ENCODE measurements at places on chromosomes 6 and 20.

GRCh38 chr6:36334832-36335459 lies 1.7 kb downstream of the BNIP5 start:
- DNase-seq, result no peak

DNA sequence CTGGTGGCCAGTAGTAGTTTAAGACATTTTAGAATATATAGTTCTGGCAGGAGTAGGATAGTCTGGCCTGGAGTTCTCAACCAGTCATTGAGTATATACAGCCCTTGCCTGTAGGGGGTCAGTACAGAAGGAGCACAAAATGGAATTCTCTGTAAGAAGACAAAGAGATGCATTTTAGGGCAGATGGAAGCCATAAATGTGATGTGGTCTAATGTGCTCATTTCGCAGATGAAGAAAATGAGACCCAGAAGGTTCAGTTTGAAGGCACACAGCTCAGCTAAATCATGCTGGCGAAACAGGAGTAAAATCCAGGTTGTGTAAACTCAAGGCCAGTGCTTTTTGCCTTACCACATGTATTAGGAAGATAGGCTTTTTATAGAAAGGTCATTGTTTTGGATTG lies 29.6 kb downstream of the QKI start:
- no peak for DNase-seq

DNA sequence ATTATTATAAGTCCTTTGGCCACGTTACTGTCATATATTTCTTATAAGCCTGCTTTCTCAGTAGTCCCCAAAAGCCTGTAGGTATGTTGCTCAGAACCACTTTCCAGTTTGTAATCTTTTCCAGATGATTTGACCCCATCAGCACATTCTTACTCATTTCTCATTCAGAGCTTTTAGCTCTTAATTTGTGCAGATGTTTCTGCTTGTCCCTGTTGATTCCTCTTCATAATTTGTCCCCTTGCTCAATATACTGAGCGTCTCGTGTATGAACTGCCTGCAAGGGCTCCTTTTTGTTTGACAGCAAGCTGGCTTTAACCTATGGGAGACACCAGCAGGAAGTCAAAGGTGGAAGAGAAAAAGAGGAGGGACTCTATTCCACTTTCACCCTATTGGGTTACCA lies 733.8 kb upstream of the GJE1 start:
- no peak for DNase-seq

DNA sequence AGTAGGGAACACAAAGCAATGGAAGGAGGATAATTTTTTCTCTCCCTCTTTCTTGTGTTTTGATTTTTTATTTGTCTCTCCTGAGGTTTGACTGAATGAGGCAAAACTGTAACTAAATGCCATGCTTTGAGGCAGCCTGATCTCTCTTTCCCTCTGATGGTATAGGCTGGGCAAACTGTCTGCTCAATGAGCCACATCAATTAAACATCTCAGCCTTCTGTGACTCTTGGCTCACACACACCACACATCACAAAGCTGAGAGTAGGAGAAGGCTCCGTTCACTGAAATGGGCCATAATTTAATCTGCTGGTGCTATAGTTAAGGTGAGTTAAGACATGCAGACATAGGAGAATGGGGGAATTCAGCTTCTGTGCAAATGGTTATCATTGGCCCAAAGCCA lies 28.1 kb upstream of the SCGN start:
- DNase-seq, result no peak

GRCh38 chr6:146949425-146949824 lies 254.8 kb upstream of the STXBP5 start:
- DNase-seq, result no peak

DNA sequence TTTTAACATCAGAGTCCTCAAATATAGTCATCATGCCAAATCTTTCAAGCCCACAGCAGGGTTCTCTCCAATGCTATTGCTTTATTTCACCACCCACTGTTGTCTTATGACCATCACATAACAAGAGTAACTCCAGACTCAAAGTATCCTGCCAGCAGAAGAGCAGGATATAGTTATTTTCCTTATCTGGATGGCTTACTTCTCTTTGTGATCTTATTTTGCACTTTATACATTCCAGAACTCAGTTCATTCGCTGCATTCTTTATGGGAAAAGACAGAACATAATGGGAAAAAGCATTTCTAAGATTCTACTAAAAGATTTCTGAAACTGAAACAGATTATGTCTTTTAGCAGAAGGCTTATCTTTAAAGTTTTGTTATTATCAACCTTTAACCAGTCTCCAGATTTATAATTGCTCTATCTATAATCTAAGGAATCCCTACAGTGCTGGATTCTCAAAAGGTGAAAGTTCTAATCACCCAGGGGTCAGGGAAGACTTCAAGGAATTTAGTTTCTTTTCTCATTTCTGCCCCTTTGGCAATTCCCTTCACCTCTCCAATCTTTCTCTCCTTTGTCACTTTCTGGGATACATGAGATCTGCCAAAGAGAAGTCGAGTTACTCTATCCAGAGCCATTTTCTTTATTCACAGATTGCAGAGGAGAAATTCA lies 190.4 kb downstream of the TPBG start:
- no peak for DNase-seq

DNA sequence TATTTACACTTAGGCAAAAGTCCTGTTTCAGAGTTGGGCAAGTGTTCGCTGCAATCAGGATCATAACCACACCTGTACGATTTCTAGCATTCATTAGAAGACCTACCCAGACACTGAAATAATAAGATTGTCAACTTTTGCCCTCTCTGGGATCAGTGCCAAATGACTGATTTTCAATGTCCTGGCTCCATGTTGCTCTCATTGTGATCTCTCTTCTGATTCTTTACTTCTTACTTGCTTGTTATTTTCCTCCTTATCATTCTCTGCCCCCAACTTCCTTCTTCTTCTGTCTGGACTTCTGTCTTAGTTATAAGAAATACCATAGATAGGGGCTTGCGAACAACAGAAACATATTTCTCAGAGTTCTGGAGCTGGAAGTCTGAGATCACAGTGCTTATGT lies 94.4 kb upstream of the BMP2 start:
- DNase-seq, result no peak

- no peak for DNase-seq
Observed at GRCh38 chr20:29409833-29410805, 1847.3 kb upstream of the DEFB115 start.

- no peak for DNase-seq
Observed at GRCh38 chr6:51585264-51585663, 502.1 kb downstream of the PKHD1 start.

- no peak for DNase-seq
Observed at GRCh38 chr6:159068904-159069578, 24.2 kb upstream of the TAGAP start.

DNA sequence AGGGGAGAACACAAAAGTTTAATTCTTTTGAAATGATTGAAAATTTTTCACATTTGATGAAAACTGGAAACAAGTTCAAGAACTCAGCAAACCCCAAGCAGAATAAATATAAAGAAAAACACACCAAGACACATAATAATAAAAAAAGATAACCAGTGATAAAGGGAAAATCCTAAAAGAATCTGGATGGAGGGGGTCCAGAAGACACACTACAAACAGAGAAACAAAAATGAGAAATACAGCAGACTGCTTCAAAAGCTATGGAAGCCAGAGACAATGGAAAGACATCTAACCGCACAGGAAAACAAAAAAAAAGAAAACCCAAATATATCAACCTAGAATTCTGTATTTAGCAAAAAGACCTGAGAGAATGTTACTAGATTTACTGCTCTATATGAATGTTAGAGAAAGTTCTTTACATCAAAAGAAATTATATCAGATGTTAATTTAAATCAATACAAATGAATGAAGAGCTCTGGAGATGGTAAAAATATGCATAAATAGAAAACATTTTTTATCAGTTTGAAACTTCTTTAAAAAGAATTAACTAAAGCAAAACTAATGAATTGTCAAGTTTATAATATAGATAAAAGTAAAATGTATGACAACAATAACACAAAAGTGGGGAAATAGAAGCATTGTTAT lies 310.7 kb upstream of the PREP start:
- no peak for DNase-seq

DNA sequence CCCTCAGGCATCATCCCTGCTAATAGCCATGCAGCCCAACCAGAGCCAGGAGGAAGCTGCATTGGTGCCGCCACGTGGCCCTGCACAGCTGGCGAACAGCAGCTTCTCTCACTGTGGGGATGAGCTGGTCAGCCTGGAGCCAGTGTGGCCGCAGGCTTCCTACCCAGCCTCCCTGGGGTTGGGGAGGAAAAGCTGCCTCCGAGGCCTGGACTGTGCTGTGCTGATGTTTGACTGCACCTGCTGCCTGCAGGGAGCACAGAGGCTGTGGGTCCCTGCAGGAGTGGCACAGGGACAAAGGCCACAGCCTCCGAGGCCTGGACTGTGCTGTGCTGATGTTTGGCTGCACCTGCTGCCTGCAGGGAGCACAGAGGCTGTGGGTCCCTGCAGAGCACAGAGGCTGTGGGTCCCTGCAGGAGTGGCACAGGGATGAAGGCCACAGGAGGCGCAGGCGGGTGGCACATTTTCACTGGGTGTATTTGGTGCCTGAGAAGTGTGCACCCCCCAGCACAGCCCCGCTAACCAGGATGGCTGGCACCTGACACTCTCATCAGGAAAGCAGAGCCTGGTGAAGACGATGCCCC lies 83.9 kb downstream of the DLL1 start:
- no peak for DNase-seq

DNA sequence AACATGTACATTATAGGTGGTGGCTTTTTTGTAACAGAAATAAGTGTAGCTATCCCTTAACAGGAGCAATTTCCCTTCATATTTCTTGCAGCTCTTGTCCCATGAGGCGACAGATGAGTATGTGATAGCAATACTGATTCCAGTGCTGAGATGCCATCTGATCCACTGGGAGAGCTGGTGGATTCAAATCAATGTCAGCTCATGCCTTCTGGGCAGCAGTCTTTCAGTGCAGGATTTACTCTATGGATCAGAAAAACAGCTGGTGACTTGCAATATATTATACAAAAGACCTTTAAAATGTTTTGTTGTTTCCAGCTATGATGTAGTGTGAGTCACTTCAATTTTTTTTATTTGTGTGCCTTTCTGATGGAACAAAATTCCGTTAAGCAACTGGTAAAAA lies 259.9 kb upstream of the SASH1 start:
- DNase-seq, result no peak

DNA sequence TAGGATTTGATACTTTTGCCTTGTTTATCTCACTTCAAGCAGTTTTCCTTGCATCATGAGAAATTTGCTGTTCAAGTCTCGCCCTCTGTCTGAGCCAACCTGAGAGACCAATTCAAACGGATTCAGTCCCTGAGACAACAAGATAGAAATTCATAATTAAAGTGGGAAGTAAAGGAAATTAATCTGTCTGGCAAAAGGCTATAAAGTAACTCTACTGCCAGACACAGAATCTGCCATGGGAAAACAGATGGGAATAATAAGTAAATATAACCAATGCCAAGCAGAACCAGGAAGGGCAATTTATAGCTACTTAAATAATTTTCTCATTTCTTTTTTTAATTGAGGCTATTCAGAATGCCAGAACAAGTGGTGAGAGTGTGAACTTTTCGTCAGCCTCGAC lies 239.6 kb downstream of the TFAP2C start:
- DNase-seq, result no peak

DNA sequence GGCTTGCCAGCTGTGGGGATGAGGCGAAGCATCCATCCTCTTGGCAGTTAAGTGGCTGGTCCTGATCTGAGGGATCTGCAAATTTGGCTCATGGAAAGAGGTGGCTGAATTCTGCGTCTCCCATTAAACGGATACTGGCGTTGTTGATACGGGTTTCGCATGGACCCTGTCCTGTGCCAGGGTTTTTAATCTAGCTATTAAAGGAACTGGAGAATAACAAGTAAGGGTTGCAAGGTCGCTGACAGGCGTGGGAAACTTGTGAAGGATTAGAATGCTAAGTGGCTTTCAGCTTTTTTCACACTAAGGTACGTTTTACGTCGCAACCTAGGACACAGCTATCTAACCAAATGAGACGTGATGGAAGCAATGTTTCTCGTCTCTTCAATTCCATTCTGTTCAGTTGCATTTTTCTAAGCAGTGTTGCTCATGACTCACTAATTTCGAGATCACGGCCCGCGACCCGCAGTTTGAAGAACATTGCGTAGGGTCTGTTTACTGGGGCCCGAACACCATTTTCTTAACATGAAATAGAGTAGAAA lies 852 bp downstream of the GMNN start:
- DNase-seq, result no peak

DNA sequence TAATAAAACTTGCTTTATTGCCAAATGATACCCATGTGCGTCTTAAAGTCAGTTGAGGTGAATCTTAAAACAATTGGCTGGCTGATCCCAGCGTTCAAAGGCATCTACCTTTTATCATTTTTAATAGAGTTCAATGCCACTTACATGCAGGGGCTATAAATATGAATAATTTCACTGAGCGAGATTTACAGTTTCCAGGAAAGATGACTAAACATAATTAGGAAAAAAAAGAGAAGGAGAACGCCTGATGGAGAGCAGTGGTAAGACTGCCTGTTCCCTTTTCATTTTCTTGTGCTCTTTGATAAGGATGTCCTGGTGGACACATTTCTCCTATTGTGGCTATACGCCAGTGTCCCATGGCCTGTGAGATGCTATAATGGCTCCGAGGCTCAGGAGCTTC lies 139.9 kb upstream of the SLC22A23 start:
- no peak for DNase-seq

- DNase-seq, result no peak
Observed at GRCh38 chr6:75791881-75792280, 42.8 kb downstream of the MYO6 start.

GRCh38 chr20:23588434-23589403 lies 17.0 kb downstream of the CST9 start:
- DNase-seq, result no peak

GRCh38 chr6:3296537-3296936 lies 37.8 kb downstream of the PSMG4 start:
- DNase-seq, result no peak

DNA sequence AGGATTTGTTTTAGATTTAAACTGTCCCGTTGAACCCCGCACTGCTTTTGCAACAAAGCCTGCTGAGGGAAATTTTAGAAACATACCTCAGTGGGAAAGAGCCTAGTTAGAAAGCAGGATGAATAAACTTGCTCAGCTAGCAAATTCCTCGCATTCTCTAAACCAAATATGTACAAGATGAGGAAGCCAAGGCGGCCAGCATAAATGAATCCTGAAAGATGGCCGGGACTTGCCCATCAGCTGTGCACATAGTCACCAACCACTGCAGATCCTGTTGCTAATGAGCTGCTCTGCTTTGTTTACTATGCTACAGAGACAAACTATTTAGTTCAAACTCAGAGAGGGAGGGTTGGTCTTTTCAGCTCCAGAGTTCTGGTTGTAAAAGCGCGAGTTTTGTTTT lies 49.0 kb downstream of the TMEM170B start:
- no peak for DNase-seq

DNA sequence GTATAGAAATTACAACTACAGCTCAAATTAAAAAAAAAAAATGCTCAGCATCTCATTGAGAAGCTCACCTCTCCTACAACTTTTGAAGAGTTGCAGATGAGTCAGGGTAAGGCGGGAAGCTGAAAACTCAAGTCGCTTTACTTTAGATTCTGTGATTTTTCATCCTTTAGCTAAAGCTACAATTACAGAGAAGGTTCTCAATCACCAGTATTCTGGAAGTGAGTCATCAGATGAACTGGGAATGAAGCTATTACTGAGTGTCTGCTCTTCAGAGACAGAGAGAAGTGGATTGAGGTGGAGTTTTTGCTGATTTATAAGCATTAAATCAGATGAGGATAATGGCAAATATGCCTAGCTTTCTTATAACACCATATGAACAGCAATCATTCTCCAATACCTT lies 91.9 kb downstream of the TFAP2A start:
- DNase-seq, result no peak

GRCh38 chr6:115064680-115065079 lies 721.9 kb upstream of the HS3ST5 start:
- no peak for DNase-seq
